Forelimb muscle (tissue), 1 donor: ENCODE measurements at places on chromosomes 16 and 17. TPM values are rescaled to one million over a fixed set of nuclear protein-coding genes. Genes with fewer than 3 reads are reported as not detected.

The MMP25 gene
- 1.9 TPM for polyA plus RNA-seq

The CETP gene
- 5.3 TPM for polyA plus RNA-seq

The SLC12A3 gene
- 0.11 TPM for polyA plus RNA-seq

The OR1F1 gene
- polyA plus RNA-seq = not detected

The PDE6G gene
- 3.9 TPM for polyA plus RNA-seq

The BRIP1 gene
- 3.8 TPM for polyA plus RNA-seq

The KRTAP3-1 gene
- polyA plus RNA-seq = not detected

The ZPBP2 gene
- polyA plus RNA-seq = not detected

The RNF112 gene
- 3.5 TPM for polyA plus RNA-seq
